ENCODE measurements at places on chromosomes 4 and X.

GRCh38 chr4:87523307-87523706 lies 5.9 kb downstream of the SPARCL1 start:
- DNase-seq = no peak

DNA sequence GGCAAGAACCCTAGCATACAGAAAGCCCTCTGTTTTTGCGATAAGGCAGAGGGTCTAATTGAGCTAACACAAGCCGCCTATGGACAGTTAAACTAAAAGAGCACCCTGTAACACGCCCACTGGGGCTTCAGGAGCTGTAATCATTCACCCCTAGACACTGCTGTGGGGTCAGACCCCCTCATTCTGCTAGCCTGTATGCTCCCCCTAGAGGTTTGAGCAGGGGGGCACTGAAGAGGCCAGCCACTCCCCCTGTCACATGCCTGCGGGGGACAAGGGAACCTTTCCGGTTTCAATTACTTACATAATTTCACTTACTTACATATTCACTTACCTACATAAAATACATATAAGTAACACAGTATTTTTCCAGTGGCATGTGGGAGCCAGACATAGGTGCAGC lies 469.5 kb upstream of the FAM241A start:
- no peak for DNase-seq

- no peak for DNase-seq
Measured at GRCh38 chr4:180058691-180059215, 2184.4 kb upstream of the TENM3 start.

- DNase-seq = peak; percentile 47
Measured at GRCh38 chr4:48127682-48128404, 6.2 kb downstream of the TXK start.

DNA sequence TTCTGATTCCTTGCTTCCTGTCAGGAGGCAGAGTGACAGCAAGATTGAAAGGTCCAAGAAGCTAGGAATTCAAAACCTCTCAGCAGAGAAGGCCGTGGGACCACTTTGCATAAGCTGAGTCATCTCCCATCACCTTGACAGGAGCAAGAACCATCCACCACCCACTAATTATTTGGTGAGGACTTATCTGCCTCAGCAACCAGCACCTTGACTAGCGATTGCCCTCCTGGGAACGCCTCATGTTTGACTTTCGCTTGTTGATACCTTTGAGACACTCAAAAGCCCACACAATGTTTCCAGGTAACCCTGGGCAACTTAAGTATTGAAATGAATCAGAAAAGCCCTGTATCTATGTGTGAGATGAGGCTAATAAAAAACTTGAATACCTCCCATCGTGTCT lies 233.5 kb upstream of the GYPA start:
- DNase-seq = no peak

- no peak for DNase-seq
Measured at GRCh38 chr4:112942077-112942476, 107.4 kb upstream of the ANK2 start.

- no peak for DNase-seq
Measured at GRCh38 chrX:121389976-121390714, 342.7 kb downstream of the GLUD2 start.

GRCh38 chr4:38132843-38133662 lies 172.9 kb downstream of the PTTG2 start:
- DNase-seq = no peak

GRCh38 chr4:7206911-7207567 lies 14.7 kb downstream of the SORCS2 start:
- no peak for DNase-seq

DNA sequence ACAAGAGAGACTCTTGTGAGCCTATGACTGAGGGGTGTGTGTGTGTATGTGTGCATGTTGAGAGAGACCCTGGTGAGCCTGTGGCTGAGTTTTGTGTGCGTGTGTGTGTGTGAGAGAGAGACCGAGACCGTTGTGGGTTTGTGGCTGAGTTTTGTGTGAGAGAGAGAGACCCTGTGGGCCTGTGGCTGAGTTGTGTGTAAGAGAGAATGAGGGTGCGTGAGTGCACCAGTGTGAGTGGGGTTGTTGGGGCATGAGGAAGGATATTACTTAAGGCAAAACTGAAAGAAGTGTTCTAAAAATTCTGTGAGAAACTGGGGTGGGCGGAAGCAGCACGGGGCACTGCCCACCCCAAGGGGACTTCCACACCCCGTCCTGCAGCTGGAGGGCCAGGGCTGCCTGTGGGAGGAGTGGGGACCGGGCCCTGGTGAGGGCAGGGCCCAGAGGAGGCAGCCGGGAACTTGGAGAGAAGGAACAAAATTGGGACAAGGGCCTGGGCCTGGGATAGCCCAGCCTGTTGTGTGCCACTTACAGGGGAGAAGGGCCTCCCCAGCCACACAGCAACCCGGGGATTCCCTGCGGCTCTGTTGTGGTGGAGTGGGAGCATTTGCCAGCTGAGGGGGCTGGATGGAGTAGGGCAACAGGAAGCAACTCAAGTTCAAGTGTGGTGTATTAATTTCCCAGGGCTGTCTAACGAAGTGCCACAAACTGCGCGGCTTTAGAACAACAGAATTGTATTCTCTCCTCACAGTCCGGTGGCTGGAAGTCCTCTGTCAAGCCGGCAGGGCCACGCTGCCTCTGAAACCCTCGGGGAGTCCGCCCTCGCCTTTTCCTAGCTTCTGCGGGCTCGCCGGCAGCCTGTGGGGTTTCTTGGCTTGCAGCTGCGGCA lies 22.1 kb downstream of the TMEM131L start:
- DNase-seq = peak; percentile 83

All from effector memory CD4-positive, alpha-beta T cell (primary cell).